Peyer's patch (tissue), 4 donors: ENCODE measurements at places on chromosomes 3 and 15. TPM values are rescaled to one million over a fixed set of nuclear protein-coding genes. Genes with fewer than 3 reads are reported as not detected.
A peak's percentile ranks its signal among the peaks of the same experiment; 100 is the strongest.

GRCh38 chr3:48662753-48663488 lies at the start of gene CELSR3:
Gene CELSR3, minus strand, starts transcription at chr3:48662886. Its CDS starts 252 bp downstream, at chr3:48662634.
- DNase-seq, result peak; percentile 74

- DNase-seq, result no peak
Measured at GRCh38 chr3:29627136-29628117, 346.6 kb downstream of the RBMS3 start.

DNA sequence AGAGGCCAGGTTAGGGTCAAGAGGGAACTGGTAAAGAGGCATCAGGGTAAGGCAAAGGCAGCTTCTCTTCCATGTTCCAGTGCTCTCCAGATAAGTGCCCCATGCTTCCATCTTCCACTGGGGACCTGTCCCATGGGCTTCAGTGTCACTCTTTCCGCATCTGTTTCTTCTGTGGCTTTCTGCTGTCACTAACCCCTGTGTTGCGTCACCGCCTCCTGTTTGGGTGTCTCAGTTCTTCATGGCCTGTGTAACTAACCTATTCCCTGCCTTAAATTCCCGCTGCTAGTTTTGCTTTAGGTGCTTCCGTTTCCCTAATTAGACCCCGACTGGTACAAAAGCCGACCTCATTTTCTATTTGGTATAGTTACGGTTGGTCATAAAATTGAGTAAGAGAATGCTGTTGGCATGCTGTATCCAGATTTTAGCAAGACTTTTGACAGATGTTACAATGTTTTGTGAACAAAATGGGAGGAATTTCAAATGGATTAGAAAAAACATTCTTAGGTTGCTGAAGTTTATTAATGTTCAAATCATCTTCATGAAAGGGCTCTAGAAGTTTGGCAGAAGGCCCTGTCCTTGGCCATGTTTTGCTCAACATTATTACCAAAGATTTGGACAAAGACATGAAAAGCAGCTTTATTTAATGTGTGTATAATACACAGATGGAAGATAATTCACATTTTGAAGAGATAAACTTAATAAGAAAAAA lies 245.3 kb downstream of the BBX start:
- DNase-seq, result no peak

- DNase-seq, result peak; percentile 84
Measured at GRCh38 chr15:67456677-67457529, 64.0 kb upstream of the C15orf61 start.

DNA sequence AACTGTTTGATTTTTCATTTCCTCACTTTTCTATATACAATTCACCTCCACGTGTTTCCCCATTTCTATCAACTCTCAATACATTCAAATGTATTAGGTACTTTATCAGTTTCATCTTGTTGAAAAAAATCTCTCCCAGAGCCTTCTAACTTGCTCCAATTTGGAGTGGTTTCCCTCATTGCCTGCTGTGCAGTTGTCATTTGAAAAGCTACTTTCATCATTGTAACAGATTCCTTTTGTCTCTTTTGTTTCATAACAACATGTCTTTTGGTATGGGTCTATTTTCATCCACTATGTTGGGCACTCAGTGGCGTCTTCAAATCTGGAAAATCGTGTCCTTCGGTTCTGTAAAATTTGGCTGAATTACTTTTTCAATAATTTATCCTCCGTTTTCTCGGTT lies 75.0 kb downstream of the NR2E3 start:
- DNase-seq, result no peak

- no peak for DNase-seq
Measured at GRCh38 chr15:101013769-101014675, 94.9 kb downstream of the LRRK1 start.

DNA sequence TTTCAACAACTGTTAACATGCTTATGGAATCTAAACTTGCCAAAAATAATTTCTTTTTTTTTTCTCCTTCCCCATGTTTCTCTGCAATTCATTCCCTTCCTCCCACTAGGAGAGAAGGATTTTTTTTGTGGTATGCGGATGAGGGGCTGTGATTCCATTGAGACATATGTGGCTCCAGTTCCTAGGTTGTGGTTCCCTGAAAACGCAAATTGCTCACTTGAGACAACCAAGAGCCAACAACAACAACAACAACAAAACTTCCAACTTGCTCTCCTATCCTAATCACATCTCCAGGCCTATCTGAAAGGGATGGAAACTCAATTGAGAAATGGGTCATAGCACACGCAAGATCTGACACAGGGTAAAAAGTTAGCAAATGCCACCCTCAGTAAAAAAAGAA lies 406.5 kb upstream of the TGFBR2 start:
- DNase-seq, result no peak

- no peak for DNase-seq
Measured at GRCh38 chr15:52414936-52415335, 113.7 kb downstream of the MYO5A start.

DNA sequence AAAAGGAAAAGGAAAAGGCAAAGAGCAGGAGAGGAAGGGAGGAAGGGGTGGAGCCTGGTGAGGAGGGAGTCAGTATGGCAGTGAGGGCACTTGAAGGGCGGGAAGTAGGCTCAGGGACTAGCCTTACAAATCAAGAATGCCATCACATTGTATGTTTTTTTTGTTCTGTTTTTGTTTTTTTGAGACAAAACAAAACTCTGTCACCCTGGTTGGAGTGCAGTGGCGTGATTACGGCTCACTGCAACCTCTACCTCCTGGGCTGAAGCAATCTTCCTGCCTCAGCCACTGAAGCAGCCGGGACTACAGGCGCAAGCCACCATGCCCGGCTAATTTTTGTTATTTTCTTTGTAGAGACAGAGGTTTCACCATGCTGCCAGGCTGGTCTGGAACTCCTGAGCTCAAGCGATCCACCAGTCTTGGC lies 10.5 kb upstream of the PIK3CB start:
- DNase-seq, result no peak

DNA sequence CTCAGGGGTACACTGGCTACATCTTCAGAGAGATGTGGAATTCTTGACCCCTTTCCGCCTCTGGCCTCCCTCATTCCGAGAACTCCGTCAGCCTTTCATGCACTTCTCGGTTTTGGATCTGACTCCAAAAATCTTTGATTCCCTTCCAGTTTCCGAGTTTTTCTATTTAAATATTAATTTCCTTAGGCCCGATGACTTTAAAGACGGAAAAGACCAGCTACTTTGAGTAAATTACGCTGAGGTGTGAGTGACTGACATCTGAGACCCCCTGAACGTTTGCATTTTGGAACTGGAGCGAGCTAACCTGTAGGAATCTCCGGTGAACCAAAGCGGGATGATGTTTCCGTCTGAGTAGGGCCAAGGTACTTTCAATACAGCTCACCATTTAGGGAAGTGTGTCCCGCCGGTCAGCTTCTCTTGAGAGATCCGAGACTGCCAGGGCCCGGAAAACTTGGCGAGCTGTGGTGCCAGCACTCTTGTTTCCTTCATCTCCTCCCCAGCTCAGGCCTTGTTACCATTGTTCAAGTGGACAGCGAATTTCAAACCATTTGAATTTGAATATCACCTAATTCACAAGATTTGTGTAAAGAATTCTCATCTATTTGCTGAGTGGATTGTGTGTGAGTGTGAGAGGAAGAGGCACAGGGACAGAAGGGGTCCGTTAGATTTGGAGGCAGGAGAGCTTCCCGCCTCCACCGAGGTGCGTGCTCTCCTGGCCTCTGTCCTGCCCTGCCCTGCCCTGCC lies 5.4 kb downstream of the SOX14 start:
- no peak for DNase-seq

DNA sequence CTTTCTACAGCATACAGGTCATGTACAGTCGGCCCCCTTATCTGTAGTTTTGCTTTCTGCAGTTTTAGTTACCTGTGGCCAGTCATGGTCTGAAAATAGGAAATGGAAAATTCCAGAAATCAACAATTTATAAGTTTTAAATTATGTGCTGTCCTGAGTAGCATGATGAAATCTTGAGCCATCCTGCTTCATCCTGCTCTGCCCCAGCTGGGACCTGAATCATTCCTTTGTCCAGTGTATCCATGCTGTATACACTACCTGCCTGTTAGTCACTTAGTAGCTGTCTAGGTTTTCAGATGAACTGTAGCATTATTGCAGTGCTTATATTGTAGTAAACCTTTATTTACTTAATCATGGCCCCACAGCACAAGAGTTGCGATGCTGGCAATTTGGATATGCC lies 44.8 kb downstream of the AP4E1 start:
- no peak for DNase-seq

GRCh38 chr3:72270072-72270681 lies 485.2 kb upstream of the PROK2 start:
- DNase-seq, result peak; percentile 90

DNA sequence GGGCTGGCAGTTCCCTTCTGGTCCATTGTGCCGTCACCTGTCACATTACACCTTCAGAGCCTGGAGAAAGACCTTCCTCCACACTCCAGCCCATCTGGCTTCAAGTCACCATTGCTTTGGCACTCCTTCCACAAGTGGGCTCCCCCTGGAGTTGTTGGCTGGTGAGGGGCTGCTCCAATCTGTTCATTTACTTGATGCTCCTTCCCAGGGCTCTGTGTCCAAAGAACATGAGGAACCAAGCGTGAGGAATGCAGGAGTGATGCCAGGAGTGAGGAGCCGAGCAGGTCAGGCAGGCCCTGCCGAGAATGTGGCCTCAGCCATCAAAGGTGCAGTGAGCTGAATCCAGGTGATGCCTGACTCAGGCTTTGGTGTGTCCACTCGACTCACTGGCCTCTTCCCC lies 57.2 kb downstream of the OXNAD1 start:
- DNase-seq, result no peak

DNA sequence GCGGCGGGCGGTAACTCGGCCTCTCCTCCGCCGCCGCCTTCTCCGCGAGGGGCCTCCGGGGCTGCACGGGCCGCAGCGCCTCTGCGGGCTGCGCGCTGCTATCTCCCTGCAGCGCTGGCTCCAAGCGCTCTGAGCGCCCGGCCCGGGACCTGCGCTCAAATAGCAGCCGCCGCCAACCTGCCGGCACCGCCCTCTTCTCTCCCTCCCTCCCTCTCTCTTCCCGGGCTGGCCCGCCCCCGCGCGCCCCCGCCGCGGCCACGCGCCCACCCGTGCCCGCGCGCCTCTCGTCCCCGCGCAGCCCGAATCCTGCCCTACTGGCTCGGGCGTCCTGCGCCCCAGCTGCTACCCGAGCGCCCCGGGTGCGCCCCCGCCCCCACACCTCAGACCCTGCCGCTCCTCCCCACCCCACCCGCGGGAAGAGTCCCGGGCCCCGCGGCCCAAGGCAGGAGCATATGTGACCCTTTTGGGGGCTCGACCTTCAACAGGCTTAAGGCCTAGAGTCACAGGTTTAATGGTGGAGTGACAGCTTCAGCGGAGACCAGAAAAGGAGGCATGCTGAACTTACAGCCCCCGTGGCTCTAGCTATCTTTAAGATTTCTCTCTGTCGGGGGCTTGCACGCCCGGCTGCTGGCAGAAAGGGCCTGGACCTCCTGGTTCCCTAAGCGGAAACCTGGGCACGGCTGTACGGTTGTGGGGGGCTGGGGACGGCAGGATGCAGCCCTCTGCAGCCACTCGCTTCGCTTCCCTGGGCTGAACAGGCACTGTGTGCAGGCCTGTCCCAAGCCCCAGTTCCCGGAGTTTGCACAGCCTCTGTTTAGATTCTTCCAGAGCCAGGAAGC lies at the start of gene CACNA2D2:
Gene CACNA2D2, minus strand, starts transcription at position 131 of the 839 bp plus-strand sequence. CDS start 211 bp downstream, outside the sequence.
- DNase-seq, result peak; percentile 78

GRCh38 chr3:126316501-126316939 lies 40.7 kb downstream of the KLF15 start:
- no peak for DNase-seq

- DNase-seq, result no peak
Measured at GRCh38 chr3:95965704-95966336, 848.6 kb upstream of the EPHA6 start.

GRCh38 chr3:157310329-157311052 lies 126.2 kb upstream of the PTX3 start:
- DNase-seq, result no peak

GRCh38 chr15:77516076-77516475 lies 95.4 kb downstream of the HMG20A start:
- DNase-seq, result no peak

DNA sequence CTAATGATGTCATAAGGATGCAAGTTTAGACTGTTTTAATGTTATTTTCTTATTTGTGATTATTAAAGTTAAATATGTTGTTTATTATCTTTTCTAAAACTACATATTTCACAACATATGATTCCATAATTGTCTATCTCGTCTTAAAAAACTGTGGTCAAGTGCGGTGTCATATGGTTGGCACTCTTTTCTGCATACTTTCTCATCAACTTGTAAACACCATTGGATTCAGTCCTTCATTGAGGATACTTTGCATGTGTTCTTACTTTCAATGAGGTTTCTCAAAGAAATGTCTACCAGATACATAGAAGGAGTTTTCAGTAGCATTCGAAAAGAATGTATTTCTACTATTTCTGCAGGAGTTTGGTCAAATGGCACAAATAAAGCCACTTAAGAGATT lies 22.0 kb upstream of the ALPK3 start:
- DNase-seq, result no peak

DNA sequence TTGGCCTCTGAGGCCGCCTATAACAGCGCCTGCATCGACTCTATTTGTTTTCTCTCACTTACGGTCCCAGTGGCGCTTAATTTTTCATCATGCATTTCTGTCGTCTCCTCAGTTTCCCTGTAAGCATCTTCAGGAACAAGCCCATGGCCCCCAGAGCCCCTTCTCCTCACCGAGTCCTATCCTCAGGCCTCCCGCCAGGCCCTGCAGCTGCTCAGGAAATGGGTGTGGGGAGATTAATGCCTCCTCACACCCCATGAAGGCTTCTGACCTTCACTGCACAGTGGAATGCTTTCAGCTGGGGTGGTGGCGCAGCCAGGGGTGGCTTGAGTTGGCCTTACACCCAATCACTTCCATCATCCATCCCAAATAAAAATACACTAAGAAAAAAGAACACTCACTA lies 260.4 kb downstream of the FAM43A start:
- no peak for DNase-seq

- DNase-seq, result no peak
Measured at GRCh38 chr3:86782286-86782685, 208.7 kb downstream of the VGLL3 start.

- DNase-seq, result no peak
Measured at GRCh38 chr3:22175947-22176346, 424.9 kb upstream of the ZNF385D start.

GRCh38 chr15:60128000-60128376 lies 123.9 kb downstream of the FOXB1 start:
- DNase-seq, result no peak

CA12 gene
- total RNA-seq, result 41.0 TPM

ACSBG1 gene
- total RNA-seq, result not detected

LRTM1 gene
- total RNA-seq, result not detected

SPG11 gene
- 197 TPM for total RNA-seq

STAB1 gene
- 27.0 TPM for total RNA-seq

TFRC gene
- 140 TPM for total RNA-seq

UBA7 gene
- total RNA-seq, result 257 TPM

CHL1 gene
- 4.4 TPM for total RNA-seq

EOMES gene
- total RNA-seq, result not detected

VPS18 gene
- 21.7 TPM for total RNA-seq

TRH gene
- total RNA-seq, result not detected

GXYLT2 gene
- total RNA-seq, result 38.0 TPM

SNX33 gene
- total RNA-seq, result 45.7 TPM

CISH gene
- total RNA-seq, result 11.6 TPM

CCDC39 gene
- total RNA-seq, result not detected

SLC49A4 gene
- 29.4 TPM for total RNA-seq

ANKRD34C gene
- total RNA-seq, result not detected
